ENCODE measurements at places on chromosomes 12 and 14.

- no peak for DNase-seq
Observed at GRCh38 chr14:54329082-54329695, 67.6 kb upstream of the CDKN3 start.

- no peak for DNase-seq
Observed at GRCh38 chr12:130826151-130826801, 12.8 kb downstream of the STX2 start.

DNA sequence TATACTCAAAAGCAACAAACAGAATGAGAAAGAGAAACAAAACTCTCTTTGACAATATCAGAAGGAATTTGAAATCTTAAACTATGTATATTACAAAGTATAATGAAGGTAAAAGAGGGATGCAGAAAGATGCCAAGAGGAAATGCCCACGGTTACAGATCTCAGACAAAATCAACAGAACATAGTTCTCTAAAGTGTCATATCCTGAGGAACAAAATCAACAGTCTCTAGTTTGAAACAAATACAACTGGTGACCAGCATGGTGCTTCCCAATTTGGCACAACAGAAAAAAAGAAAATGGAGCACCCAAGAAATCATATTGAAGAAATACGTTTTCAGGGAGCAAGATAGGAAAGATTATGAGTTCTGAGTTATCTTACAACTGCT lies 116.5 kb downstream of the METTL25 start:
- DNase-seq = no peak

GRCh38 chr12:98513379-98514322 lies 1.7 kb upstream of the TMPO start:
- DNase-seq = no peak

GRCh38 chr12:54412348-54412747 lies 6.7 kb downstream of the ITGA5 start:
- DNase-seq = no peak

DNA sequence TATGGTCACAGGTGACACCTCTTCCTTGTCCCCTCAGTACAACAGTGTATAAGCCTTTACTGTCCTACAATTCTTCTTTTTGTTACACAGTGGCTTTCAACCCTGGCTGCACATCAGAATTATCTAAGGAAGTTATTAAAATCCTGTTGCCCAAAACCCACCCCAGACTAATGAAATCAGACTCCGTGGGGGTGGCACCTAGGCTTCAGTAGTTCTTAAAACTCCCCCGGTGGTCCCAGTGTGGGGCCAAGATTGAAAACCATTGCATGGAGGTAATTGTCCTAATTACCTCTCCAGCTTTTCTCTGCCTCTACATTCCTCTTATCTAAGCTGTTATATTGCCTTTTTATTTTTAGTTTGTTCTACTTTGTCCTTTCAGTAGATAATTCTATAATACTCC lies 172.8 kb downstream of the DAD1 start:
- no peak for DNase-seq

GRCh38 chr14:39243831-39244230 lies 10.1 kb downstream of the MIA2 start:
- no peak for DNase-seq

DNA sequence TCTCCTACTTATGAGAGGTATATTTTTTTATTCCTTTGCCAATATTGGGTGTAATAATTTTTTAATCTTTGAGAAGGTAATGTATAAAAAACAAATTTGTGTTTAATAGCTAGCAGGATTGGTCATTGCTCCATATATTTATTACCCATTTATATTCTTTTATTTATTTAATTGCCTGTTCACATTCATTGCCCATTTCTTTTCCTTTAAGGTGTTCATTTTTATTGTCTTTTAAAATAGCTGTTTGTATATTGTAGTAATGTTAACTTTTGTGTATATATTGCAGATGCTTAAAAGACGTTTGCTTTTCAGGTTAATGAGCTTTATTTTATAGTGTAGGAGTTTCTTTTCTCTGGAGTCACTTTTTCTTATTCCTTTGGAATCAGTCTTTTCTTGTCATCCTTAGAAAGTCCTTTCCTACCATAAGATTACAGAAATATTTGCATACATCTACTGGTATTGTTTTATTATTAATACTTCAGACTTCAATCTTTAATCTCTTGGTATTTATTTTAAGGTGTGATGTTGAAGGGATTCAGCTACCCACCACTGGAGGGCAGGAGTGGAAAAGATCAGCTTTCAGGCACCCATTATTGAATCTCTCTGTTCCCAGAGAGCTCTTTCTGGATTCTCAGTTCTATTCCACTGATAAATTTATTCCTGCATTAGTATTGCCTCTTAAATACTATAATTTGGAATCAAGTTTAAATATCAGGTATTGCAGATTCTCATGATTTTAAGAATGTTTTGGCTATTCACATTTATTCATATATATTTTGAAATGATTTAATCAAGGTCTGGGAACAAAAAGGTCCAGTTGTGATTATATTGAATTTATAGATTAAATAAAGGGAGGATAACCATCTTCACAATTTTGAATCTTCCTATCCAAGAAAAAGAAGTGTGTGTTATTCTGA lies 17.3 kb downstream of the PPM1A start:
- no peak for DNase-seq

- no peak for DNase-seq
Observed at GRCh38 chr12:22682663-22683062, 57.7 kb downstream of the ETNK1 start.

- no peak for DNase-seq
Observed at GRCh38 chr12:103580026-103580425, 7.0 kb upstream of the STAB2 start.

DNA sequence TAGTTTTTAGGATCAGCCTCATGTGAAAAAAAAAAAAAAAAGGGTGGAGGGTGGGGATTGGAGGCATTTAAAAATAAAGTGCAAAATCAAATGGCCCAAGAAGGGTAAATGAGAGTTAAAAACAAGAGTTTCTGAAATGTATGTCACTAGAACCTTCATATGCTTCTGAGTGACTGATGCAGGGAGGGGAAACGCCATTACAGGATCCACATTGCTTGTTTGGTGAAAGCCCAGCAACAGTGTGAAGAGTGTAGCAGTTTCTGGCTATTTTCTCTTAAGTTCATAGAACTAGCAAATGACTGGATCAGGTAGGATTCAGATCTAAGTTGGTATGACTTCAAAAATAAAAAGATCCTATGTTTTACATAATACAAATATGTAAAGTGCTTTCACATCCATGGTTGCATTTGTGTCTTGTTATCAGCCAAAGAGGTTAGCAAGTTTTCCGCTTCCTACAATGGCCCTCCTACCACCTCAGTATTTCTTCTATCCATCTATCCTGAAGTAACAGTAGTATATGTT lies 2.9 kb downstream of the CHPT1 start:
- DNase-seq = no peak

DNA sequence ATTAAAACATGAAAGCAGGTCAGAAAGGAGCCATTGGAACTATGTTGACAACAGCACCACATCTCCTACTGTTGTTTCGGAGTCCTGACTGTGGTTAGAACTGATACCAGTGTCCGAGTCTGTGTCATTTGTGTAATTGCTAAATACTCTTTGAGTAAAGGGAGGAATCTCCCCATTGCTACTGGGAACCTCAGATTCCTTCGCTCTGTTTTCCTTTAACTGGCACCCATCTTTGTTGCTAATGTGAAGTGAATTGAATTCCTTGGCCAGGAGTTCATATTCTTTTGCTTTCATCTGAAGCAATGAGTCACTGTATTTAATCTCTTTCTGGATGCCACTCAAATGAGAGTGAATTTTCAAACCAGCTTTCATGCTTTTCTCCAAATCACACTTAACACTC lies 31.5 kb downstream of the RASSF9 start:
- DNase-seq = no peak

DNA sequence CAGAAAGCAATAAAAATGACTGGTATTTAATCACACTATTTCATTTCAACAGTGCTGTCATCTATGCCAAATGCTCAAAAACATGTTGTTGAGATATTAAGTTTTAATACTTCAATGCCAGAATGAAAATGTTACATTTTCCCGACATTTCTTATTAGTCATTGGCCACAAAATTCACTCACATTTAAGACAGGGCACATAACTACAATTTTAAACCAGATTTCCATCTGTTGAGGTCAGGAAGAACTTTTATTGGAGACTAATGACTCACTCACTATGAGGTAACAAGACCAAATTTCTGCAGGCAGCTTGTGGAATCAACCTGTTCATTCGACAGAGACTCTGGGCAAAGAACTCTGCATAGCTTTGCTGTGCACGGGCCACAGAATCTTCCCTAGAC lies 36.8 kb downstream of the PPTC7 start:
- DNase-seq = no peak

DNA sequence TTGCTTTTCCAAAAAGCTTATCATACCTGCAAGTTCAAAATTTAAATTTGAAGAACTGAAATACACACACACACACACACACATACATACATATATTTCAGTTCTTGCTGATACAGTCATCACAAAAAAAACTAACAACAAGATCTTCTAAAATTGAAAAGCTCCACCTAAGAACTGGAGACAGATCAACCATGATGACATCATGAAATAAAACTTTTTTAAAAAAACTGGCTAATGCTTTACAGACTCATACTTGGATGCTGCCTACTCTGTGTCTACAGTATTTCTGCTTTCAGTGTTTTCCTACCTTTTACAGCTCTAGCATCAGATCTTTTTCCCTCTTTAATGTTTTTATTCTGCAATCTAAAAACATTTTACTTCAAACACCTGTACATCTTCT lies 261.4 kb downstream of the DIO2 start:
- DNase-seq = no peak

DNA sequence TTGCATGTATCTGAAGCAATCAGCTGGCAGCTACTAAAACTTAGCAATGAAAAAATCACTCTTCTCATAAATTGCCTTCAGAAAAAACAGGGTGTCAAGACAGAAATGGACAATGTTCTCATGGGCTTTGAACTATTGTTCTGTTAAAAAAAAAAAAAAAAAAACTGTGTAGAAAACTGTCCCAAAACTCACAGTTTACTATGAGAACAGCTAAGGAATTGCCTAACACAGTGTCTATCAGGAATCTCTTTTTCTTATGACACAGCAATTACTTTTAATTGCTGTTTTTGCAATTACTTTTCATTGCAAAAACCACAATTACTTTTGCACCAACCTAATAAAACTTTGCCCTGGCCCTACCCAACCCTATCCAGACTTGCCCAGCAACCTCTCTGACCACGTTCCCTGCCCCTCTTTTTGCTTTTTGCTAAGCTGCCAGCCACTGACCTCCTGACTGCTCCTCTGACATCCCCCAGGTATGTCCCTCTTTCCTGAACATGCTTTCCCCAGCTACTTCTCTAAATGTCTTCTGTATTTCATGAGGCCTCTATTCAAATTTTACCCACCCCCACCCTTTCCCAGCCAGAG lies 68.0 kb upstream of the SLCO1C1 start:
- no peak for DNase-seq
